NCI-H82 (cell line): ENCODE measurements at places on chromosomes 7 and 10.

- no peak for DNase-seq
These were observed 22.4 kb downstream of the LDB3 start for GRCh38 chr10:86690657-86691084.

DNA sequence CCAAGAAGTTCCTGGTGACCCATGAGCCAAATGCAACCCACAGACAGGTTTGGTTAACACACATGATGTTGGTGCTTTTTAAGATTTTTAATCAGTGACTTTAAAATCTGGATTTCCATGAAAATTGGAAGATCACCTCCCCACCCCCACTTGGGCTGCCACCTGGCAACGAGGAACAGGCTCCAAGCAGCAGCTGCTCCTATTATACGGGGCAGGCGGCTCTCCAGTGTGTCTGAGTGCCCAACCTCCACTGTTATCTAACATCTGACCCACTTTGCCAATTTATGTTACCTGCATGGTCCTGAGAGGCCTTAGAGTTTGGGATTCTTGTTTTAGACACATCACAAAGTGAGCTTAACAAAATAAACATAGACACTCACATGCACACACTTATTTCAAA, 56.4 kb downstream of the SGMS1 start:
- DNase-seq, result peak; percentile 11

- no peak for DNase-seq
These were observed 382.3 kb downstream of the DNAJB6 start for GRCh38 chr7:157719008-157719682.

GRCh38 chr10:113179265-113179664, 229.2 kb downstream of the TCF7L2 start:
- no peak for DNase-seq

- DNase-seq, result no peak
These were observed 300.6 kb downstream of the CNTNAP2 start for GRCh38 chr7:146417176-146417575.

- DNase-seq, result no peak
These were observed 242.3 kb upstream of the DKK1 start for GRCh38 chr10:52071814-52072213.

GRCh38 chr7:99788554-99788953, 4.6 kb upstream of the CYP3A4 start:
- DNase-seq, result no peak
